Hematopoietic multipotent progenitor cell treated with erythropoietin and hydrocortisone succinate and interleukin-3 and kit ligand, for 4 days (in vitro differentiated cells): ENCODE measurements at places on chromosomes 5 and 9.

DNA sequence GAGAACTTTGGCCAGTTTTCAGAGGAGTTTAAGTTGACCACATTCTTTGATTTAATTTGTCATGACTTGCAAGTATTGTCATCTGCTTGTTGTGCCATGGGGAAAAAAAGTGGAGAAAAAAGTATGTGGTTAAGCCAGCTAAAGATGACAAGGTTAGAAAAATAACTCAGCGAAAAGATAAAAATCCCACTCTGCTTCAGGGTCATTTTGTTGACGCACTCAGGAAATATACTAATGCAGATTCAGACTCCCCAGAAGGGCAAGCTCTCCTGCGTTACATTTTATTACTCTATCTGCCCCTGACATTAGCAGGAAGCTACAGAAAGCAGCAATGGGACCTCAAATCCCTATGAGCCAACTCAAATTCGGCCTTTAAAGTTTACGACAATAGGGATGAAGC, 27.6 kb upstream of the TESK1 start:
- DNase-seq = no peak

DNA sequence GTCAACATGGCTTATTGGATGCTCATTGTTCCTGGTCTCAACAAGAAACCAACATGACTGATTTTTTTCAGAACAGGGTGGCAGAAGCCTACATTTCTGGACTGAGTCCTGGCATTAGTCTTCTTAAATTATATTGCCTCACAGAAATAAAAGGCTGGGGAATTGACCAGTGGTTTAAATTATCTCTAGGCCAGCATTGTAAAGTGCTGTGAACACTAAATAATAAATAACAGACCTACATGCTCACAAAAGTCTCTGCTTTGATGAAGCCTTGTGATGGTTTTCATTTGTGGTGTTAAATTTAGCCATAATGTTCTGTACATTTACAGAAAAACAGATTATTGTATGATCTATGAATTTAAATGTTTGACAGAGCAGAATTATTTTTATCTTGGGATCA, 44.7 kb upstream of the CD180 start:
- DNase-seq = no peak

DNA sequence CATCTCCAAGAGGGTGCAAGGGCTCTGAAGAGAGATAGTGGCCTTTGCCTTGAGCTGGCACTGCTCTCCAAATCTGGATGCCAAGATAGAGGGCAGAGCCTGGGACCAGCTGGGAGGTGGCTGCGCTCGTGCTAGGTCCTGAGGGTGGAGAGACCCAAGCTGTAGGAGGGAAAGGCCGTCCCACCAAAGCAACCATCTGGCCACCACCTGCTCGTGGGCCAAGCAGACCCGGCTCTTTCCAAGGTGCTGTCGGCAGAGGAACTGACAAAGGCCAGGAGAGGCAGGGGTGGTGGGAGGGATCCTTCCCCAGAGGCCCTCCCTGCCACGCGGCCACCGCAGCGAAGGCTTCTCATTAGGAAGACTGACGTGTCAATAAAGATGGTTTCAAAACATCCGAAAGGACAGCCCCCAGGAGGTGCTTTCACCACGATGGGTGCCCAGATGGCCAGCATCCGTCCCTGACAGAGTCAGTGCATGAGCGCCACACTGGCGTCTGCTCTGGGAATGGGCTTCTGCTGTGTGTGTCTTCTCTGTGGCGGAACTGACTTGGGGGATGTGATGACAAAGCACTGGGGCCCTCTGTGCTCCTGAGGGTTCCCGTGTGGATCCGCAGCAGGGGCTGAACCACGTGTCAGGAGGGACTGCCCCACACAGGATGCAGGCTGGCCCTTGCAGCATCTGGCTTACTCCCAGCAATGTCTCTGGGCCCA, 213.5 kb downstream of the FANCC start:
- DNase-seq = no peak

- DNase-seq = no peak
Measured at GRCh38 chr5:28390341-28390740, 1352.0 kb upstream of the CDH9 start.

GRCh38 chr5:181234455-181235306, 9.0 kb downstream of the RACK1 start:
- DNase-seq = peak; percentile 35

DNA sequence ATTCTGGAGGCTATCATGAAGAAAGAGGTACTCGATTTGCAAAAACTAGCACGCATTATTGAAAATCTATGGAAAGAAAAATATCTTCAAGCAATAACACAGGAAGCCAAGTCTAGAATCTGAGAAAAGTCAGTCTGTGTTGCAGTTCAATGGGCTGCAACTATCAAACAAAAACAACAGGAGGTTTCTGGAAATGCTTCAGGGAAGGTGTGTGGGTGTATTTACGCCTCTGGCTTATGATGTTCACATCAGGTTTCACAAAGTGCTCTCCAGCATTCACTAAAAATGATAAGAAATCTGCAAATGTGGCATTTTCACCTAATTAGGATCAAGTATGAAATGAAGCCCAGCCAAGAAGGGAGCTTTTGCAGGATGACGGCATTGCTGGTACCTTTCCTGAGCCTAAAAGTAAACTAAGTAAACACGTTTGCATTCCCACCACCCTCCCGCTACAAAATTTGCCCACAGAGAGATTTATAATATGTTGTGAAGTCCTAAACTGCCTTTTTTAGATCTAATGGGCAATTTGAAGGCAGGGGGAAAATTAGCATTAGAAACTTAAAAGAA, 146.4 kb downstream of the GABRB2 start:
- no peak for DNase-seq

- DNase-seq = peak; percentile 15
Measured at GRCh38 chr5:33049298-33049697, 338.2 kb downstream of the NPR3 start.

DNA sequence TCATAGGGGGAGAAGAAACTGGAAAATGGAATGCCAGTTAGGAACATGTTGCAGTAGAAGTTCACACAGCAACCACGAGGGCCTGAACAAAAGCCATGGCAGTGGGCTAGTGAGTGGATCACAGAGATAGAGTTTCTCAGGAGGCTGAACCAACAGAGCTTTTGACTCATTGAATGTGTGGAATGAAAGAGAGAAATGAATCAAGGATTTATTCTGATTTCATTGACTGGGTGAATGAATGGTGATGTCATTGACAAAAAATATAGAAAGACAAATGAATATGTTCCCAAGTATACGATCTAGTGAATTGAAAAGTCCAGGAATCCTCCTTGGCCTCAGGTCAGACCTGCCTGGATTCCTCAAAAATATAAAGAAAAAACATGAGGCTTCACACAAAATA, 99.2 kb downstream of the ZNF462 start:
- no peak for DNase-seq

GRCh38 chr9:124033348-124033747, 21.8 kb downstream of the LHX2 start:
- no peak for DNase-seq

DNA sequence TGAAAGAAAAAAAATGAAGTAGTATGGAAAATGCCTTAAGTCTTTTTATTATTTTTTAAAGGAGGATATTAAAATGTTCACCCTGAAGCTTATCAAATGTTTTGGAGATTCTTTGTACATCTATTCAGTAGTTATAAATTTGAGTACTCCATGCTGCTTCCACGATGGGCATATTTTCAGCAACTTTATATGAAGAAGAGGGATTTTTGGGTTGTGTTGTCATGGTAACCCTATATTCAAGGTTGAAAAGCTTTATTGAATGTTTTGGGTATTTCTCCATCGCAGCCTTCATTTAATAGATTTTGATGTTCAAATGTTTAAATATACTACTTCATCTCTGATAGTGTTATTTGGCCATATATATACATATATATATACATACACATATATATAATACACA, 557.5 kb downstream of the CAAP1 start:
- DNase-seq = no peak

DNA sequence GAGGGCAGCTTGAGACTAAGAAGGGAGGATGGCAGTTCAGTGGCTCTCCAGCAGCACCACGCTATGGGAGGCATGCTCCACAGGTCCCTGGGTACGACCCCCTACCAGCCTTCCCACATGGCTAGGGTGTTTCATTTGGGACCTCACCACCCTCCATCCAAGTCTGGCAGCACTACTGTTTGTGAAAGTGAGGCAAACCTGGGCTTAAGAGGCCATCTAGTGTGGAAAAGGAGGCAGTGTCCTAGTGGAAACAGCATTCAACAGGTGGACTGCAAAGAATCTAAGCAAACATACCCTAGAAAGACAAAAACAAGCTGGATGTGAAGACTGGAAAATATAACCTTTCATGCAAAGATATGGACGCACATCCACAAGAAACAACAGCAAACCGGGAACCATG, 4.8 kb upstream of the C5orf47 start:
- peak; percentile 32 for DNase-seq

DNA sequence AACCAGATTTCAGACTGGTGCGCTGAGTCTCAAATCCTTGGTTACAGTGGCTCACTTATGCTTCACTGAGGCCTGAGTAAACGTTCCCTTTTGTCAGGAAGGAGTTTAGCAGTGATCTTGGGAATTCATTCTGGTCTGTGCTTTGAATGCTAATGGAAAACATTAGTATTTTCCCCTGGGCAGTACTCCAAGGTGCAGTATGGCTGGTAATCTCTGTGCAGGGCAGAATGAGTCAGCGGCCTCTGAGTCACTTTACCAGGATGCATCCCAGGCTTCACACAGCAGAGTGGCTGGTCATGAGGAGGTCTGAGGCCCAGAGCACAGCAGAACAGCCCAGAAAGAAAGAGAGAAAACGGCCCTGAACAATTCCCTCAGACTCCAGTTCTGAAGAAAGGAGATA, 54.0 kb downstream of the PCA3 start:
- DNase-seq = no peak

GRCh38 chr5:56480705-56481427, 247.7 kb upstream of the ANKRD55 start:
- peak; percentile 46 for DNase-seq

DNA sequence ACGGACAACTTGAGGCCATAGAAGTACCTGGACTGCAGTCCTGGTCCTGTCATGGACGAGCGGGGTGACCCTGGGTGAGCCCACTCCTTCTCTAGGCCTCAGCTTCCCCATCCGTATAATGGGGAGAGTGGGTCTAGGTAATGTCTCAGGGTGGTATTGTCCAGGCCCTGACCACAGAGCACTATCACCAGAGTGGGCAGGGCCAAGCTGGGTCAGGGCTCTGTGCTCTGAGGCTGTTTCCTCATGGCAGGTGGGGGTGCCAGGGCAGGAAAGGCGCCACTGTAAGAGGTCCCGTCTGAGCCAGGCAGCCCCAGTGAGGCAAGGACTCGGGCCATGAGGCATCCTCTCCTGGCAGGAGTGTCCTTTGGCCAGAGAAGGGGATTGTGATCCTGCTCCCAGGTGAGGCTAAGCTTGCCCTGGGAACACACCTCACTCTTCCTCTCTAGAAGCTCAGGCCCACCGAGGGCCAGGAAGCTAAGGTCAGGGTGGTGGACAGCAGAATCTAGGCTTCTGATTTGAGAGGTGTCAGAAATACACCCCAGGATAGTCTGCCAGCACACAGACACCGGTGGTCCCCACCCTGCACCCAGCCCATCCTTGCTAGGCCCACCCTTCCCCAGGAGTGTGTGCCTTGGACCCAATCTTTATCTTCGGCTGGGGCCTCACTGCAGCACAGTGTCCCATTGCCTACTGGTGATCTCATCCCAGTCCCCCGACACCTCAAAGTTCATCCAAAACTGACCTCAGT, 1.5 kb upstream of the MYOZ3 start:
- DNase-seq = no peak

DNA sequence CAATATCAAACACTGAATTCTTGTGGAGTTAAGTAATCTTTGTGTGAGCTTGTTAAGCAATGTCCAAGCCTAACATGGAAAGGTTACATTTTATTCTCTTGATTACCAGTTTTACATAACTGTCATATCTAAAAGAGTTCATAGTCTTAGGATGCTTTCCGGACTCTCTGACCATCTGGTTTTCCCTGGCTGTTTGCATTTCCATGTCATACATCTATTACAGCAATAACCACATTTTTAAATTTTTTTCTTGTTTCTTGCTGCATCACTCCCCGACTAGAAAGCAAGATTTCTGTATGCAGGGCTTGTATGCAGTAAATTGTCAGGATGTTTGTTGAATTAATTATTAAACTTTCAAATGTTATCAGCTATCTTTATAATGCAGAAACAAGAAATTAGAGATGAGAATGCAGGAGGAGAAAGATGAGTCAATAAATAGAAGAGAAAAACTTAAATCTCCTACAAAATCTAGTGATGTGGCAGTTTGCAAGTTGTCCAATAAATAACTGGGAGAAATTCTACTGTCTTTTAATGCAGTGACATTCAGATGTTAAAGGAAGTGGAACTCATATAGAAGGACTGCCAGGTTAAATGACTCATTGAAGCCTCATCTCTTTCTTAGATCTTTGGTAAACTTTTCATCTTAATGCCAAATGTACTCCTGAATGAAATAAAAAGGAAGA, 179.6 kb upstream of the SGCD start:
- DNase-seq = no peak

GRCh38 chr9:5518937-5519319, 8.6 kb downstream of the PDCD1LG2 start:
- DNase-seq = peak; percentile 58

DNA sequence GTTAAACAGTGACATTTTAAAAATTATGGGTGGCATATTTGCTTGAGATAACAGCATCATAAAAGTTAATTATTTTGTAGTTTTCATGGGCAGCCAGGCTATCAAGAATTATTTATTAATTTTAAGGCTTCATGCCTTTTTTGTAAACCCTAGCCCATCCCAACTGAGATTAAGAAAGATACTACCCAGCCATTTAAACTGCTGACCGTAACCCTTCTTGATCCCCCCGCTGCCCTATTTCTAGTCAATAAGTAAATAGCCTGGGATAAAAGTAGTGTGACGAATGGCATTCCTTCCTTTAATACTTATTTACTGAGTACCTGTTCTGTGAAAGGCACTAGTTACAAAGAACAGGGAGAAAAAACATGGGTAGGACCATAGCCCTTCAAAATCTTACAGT, 88.3 kb downstream of the DROSHA start:
- no peak for DNase-seq

GRCh38 chr5:127136908-127137307, 63.6 kb upstream of the C5orf63 start:
- DNase-seq = peak; percentile 38

GRCh38 chr9:78236551-78236910, 656 bp downstream of the CEP78 start:
- DNase-seq = no peak

GRCh38 chr9:36848946-36849345, 185.1 kb downstream of the PAX5 start:
- no peak for DNase-seq

- no peak for DNase-seq
Measured at GRCh38 chr9:88775559-88775958, 215.7 kb upstream of the S1PR3 start.

- DNase-seq = no peak
Measured at GRCh38 chr5:173796721-173797495, 91.2 kb upstream of the CPEB4 start.

- no peak for DNase-seq
Measured at GRCh38 chr9:100196828-100197227, 97.8 kb downstream of the INVS start.

- no peak for DNase-seq
Measured at GRCh38 chr5:15560421-15560820, 60.4 kb downstream of the FBXL7 start.

DNA sequence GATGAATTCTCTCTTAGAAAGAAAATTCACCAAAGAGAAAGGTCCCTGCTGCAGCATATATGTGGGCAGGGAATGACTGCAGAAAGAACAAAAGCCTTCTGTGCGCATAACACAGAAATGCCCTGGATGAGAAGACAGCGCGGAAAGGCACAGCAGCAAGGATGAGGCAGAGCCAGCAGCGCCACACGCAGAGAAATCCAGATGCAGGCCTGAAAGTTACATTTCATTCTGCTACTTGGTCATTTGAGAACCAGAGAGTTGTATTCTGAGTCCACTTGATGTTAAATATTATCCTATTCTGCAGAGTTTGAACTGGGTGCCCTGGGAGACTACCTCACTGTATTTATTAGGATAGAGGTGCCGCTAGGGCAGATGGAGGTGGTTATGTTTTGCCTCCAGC, 68.5 kb downstream of the GLDC start:
- no peak for DNase-seq
